ENCODE measurements at places on chromosomes 7 and 10.
A peak's percentile ranks its signal among the peaks of the same experiment; 100 is the strongest.

DNA sequence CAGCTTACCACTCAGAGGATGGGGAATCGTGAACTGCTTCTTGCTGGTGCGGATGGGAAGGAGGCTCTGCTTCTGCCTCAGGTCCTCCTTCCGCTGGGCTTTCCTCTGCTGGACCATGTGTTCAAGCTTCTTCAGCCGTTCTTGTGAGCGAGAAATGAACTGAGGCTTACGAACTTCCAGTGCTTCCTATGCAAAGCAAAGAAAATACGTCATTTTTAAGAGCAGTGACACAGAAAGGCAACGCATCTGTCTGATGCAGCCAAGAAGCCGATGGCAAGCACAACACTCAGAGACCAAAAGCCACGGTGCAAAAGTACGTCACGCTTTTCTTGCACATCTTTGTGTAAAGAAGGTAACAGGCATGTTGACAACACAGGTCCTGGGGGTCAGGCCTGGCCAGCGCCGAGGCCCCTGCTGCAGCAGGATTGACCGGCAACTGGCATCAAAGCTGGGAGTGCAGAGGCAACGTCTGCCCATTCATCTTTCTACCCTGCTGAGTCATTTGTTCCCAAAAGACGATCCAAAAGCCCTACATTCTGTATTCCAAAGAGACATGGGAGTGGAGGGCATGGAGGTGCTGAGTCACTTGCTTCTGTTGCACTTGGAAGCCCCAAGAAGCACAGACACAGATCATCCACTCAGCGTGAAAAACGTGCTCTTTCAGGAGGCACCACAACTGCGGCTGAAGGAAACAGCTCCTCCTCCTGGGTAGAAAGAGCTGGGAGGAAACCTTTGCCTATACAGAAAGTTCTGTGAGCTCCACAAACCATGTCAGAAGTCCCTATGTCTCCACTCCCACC, 71.0 kb upstream of the ADAM12 start:
- DNase-seq: no peak

GRCh38 chr7:111041577-111041976, 49.4 kb upstream of the LRRN3 start:
- no peak for DNase-seq

DNA sequence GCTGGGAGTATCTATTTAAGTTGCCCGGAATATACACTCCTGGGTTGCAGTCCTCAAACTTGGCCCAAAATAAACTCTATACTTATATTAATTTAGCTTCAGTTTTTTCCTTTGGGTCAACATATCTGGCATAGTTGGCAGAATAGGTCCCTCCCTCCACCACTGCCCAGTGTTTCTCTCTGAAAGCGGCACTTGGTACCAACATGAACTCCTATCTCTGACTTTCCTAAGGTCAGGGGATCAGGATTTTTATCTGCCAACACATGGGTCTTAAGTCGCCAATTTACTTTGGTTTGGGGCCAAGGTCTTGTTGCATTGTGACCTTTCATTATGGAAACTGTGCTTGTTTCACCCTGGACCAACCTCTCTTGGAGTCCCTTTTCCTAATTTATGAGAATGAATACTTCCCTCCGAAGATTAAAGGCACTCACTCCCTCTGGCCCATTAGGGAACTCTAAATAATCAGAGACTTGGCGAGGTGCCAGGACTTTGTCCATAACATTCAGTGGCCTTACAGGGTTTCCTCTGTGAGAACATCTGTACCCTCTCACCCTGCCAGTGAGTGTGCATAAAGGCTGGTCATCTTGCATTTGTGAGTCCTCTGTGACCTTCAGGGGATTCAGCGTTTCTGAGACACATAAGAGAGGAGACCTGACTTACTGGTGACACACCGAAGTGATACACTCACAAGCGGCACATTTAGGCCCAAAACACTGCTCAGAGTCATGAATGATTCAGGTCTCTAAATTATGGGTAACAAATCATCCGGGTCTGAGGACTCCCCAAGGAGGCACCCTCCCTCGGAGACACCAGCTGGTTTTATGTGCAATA, 19.7 kb upstream of the FKBP9 start:
- no peak for DNase-seq

DNA sequence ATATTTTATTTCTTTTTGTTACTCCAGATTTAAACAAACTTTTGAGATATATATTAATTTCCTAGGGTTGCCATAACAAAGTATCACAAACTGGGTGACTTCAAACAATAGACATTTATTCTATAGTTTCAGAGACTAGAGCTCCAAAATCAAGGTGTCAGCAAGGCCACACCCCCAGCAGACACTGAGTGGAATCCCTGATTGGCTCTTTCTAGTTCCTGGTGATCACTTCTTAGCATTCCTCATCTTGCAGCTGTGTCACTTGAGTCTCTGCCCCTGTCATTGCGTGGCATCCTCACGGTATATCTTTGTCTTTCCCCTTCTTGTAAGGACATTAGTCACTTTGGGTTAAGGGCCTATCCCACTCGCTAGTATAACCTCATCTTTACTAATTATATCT, 7.6 kb upstream of the SLC26A3 start:
- DNase-seq: no peak

- DNase-seq: no peak
Observed at GRCh38 chr7:112452102-112452888, 2.0 kb downstream of the IFRD1 start.

DNA sequence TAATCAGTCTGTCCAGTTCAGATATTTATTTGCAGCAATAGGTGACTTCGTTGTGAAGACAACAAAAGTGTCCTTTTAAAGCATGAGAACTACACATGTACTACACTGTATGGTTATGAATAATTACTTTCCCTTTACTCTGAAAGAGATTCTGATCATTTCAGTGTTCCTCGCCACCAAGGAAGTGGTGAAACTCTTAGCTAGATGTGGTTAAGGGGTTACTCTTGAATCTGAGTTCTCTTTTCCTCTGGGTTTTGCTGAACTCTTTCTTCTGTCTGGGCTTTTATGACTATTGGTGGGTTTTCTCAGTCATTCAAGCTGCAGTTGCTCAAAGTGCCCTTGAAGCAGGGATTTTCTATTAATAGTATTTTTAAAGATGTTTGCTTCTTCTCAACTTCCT, 127.9 kb upstream of the SEM1 start:
- DNase-seq: no peak

GRCh38 chr7:131196803-131197202, 130.9 kb upstream of the MKLN1 start:
- DNase-seq: no peak

- DNase-seq: no peak
Observed at GRCh38 chr10:119525116-119525515, 17.4 kb downstream of the RGS10 start.

GRCh38 chr10:90916392-90917237, 4.3 kb downstream of the ANKRD1 start:
- DNase-seq: no peak

GRCh38 chr10:43859016-43859525, 210.4 kb upstream of the ZNF32 start:
- DNase-seq: no peak

DNA sequence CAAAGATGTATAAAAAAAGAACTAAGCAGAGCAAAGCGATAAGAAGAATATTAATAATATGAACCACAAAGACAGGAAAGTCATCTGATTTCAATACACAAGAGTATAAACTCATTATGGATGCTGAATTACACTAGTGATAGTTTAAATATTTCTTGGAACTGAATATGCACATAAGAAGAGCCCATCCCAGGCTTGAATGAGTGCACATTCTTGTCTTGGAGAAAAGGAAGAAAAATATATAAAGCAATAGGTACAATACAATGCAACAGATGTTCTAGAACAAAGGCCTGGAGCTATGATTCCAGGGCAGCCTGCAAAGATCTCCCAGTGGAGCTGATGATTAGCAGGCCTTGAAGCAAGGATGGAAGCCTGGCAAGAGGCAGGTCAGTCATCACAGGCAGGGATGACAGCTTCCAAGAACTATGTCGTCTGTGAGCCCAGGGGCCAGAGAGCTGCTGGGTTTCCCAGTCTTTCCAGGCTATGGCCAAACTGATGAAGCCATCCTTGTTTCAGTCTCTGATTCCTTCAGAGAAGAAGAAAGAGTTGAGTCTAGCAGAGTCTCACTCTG, 277.6 kb downstream of the KCNMA1 start:
- no peak for DNase-seq

GRCh38 chr10:43959364-43960134, 310.9 kb upstream of the ZNF32 start:
- DNase-seq: no peak

- DNase-seq: no peak
Observed at GRCh38 chr7:21915140-21915539, 30.6 kb downstream of the CDCA7L start.

- no peak for DNase-seq
Observed at GRCh38 chr10:18238870-18239485, 98.8 kb downstream of the CACNB2 start.

GRCh38 chr7:149373089-149373488, 87.8 kb downstream of the ZNF777 start:
- no peak for DNase-seq

- DNase-seq: no peak
Observed at GRCh38 chr7:102897856-102898531, 14.8 kb upstream of the LRRC17 start.

- DNase-seq: no peak
Observed at GRCh38 chr10:120583424-120584108, 126.5 kb downstream of the PLPP4 start.

DNA sequence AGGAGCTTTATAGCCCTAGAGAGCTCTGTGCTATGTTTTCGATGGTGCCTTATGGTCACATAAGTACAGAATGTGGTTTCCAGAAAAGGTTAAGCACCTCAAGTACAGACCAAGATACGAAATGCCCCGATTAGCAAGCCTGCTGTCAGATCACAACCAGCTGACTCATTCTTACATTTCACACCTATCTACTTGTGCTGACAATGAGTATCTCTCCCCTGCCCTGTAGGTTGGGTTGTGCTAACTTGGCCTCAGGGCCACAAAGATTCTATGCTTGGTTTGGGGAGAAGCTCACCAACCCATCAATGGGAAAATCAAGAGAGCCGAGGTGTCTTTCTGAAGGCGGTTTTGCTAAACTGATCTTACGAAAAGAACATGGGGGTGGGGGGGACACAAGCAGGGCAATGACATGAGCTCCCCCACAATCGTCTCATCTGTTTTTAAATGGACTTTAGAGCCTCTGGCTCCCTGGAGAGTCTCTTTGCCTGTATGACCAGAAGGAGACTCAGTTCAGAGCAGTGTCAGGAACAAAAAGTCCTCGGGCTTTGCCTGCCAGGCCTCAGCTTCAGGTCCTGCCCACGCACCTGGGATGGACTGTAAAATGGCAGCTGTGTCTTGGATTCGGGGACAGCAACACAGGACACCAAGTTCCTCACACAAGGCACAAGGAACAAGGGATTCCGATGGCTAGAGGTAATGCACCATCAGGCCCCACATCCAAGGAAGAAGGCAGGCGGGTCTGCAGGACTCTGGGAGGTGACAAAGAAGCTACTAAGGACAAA, 55.1 kb downstream of the FAM53B start:
- DNase-seq: no peak

DNA sequence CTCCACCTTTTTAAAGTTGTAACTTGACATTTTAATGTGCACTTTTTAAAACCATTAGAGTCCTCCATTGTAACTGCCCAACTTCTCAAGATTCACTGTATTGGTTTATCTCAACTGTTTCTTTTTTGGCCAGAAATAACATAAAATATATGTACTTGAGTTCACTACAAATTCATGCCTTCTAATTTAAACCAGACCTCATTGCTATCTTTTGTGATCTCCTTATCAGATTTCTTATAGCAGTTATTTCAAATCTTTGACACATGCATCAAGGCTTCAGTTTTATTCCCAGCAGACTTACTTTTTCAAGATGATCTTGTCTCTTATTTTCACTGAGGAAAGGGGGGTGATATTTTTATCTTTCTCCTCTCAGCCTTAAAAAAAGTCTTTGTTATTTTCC, 154.3 kb downstream of the PHF14 start:
- no peak for DNase-seq

- no peak for DNase-seq
Observed at GRCh38 chr10:18279173-18279572, 138.9 kb downstream of the CACNB2 start.

- DNase-seq: peak; percentile 30
Observed at GRCh38 chr10:3068201-3068967, 1.0 kb downstream of the PFKP start.

GRCh38 chr7:26918241-26918640, 53.9 kb upstream of the SKAP2 start:
- no peak for DNase-seq

DNA sequence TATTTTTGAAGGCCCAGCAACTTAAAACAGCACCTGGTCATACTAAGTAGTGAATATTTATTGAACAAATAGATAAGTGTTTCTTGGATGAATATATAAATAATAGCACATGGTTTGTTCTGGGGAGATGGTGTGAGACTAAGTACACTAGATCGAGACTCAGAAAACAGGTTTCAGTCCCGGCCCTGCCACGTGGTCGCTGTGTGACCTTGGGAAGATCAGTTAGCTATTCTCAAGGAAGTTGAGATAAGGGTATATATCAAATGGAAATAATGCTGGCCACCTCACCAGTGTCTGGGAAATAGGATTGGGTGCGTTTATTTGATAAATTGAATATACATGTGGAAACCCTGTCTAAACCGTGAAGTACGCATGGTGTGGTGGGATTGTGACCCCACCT, 354.6 kb downstream of the SDK1 start:
- no peak for DNase-seq

GRCh38 chr10:51082857-51083256, 8.6 kb downstream of the PRKG1 start:
- no peak for DNase-seq

DNA sequence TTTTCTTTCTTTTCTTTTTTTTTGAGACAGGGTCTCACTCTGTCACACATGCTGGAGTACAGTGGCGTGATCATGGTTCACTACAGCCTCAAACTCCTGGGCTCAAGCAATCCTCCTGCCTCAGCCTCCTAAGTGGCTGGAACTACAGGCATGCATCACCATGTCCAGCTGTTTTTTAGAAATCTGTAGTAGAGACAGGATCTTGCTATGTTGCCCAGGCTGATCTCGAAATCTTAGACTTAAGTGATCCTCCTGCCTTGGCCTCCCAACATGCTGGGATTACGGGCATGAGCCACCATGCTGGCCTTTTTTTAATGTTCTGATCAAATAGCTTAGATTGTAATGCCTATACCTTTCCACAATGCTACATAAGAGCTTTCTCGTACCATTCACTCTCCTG, 107.0 kb upstream of the KCTD7 start:
- DNase-seq: no peak

Measured in activated naive CD4-positive, alpha-beta T cell (primary cell).